ENCODE measurements at places on chromosomes 4 and X. TPM values are rescaled to one million over a fixed set of nuclear protein-coding genes. Genes with fewer than 3 reads are reported as not detected.

- no peak for DNase-seq
Measured at GRCh38 chrX:132045456-132045855, 22.4 kb downstream of the STK26 start.

DNA sequence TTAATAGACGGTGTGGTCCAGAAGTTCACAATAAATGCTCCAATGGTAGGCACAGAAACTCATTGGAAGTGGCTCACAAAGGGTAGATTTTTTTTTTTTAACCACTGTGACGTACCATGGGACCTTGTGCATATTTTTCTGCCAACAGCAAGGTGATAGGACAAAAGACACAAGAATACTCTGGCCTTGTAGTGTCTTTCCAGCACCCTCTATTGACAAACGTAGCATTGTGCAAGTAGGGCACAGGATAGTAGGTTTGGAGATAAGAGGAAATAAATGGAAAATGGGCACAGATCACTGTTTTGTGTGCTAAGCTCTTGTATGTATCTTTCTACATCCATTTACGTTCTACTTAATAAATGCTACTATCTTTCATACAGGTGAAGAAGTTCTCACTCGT lies 2054.9 kb downstream of the PCDH7 start:
- DNase-seq, result no peak

- DNase-seq, result no peak
Measured at GRCh38 chr4:93243262-93243661, 585.3 kb upstream of the ATOH1 start.

DNA sequence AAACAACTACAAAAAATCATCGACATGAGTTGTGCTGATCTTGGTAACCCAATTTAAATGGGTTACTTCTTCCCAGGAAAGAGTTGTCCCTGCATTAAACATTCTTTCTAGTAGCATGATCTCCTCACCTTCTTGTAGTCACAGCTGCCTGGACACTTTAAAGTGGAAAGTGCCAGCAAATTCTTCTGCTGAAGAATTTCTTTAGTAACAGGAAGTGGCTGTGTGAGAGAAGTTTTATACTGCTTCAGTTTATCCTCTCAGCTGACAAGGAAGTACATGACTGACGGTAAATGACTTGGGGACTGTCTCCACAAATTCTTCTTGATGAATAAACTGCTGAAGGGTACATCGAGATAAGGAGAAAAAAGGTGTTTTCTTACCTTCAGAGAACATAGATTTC lies 18.2 kb upstream of the TNIP3 start:
- DNase-seq, result no peak

DNA sequence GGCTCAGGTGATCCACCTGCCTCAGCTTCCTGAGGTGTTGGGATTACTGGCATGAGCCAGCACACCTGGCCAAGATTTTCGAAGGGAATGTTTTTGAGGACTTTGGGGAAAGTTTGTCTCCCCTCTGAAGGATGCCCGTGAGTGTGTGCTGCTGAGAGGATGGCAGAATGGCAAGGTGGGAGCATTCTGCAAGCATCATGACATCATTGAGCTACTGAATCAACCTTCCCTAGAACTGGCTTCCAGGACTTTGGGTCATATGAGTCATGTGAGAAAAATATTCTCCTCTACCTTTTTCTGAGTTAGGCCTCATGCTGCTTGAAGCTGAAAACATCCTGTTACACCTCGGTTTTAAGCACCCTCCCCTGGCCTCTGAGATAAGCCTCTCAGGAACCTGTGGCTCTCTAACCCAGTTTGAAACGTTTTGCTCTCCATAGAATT lies 31.0 kb downstream of the TMEM131L start:
- no peak for DNase-seq

DNA sequence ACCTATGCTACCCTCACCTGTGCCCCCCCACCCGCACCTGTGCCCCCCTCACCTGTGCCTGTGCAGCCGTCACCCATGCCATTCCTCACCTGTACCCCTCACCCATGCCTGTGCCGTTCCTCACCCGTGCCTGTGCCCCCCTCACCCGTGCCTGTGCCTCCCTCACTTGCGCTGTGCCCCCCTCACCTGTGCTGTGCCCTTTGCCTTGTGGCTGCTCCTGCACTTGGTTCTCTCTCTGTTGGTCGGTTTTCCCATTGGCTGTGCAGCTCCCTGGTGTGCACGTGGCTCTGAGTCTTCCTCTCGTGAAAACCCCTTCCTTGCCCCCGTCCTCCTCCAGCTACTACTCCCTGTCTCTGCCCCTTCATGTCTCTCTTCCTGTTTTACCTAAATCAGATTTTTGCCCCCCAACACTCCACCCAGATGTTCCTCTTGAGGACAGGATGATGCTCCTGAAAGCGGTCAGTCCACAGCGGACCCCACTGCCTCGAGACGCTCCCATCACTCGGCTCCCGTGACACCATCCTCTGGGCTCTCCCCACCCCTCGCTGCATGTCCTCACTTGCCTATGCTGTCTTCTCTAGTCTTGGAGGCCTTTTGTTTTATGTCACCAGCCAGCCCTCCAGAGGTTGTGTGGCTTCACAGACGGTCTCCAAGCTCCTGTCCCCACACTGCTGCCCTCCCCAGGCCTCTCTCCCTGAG lies 6.8 kb downstream of the MAEA start:
- no peak for DNase-seq

DNA sequence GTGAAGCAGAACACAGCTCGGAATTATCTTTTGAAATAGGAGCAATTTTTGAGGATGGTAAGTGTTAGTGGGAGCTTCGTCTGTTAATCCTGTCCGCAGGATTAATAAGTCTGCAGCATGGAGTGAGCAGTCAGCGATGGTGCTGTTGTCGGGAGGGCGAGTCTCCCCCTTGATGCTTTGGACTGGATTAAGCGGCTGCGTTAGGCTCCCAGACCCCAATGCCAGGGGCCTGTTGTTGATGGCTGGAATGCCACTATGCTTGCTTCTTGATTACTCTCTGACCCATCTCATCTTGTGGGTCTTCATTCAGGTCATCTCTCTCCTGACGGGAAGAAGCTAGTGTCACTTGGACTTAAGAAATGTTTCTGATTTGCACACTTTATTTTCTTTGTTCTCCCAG lies 332.6 kb downstream of the ARHGAP10 start:
- no peak for DNase-seq

GRCh38 chrX:132480581-132481203 lies 8.1 kb downstream of the MBNL3 start:
- DNase-seq, result no peak

Gene VSIG4
- total RNA-seq, result not detected

Gene FAM184B
- total RNA-seq, result not detected

Gene MID2
- total RNA-seq, result not detected

Data from G401 (cell line).